T-helper 22 cell (primary cell): ENCODE measurements at places on chromosomes 3 and 15.

DNA sequence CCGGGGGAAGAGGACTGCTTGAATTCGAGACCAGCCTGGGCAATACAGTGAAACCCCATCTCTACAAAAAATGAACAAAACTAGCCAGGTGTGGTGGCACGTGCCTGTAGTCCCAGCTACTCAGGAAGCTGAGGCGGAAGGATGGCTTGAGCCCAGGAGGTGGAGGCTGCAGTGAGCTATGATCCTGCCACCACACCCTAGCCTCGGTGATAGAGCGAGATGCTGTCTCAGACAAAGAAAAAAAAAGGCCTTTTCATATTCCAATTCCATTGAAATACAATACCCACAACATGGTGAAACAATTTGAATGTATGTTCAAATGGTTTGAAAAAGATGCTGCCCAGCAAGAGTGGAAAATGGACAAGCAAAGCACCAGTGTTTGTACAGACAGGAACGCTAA, 61.8 kb upstream of the ZNF148 start:
- no peak for DNase-seq

DNA sequence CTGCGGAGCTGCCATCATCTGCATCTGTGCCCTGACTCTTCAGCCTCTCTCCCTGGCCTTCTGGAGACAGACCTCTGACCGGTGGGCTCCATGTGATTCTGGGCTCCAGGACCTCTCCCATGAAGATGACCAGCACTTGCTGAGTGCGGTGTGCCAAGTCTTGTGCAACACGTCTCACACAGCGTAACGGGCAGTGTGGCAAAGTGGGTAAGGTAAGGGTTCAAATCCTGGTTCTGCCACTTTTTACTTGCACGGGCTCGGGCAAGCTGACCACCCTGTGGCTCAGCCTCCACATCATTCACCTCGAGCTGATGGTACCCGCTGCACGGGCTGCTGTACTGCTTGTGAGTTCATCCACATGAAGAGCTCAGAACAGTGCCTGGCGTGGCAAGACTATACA, 6.5 kb upstream of the SYNM start:
- no peak for DNase-seq

- no peak for DNase-seq
Measured at GRCh38 chr3:165195640-165196576, at the start of gene SLITRK3. TSS of gene SLITRK3 (minus strand) at chr3:165196384. CDS start at chr3:165190830, 5,554 bp downstream.

DNA sequence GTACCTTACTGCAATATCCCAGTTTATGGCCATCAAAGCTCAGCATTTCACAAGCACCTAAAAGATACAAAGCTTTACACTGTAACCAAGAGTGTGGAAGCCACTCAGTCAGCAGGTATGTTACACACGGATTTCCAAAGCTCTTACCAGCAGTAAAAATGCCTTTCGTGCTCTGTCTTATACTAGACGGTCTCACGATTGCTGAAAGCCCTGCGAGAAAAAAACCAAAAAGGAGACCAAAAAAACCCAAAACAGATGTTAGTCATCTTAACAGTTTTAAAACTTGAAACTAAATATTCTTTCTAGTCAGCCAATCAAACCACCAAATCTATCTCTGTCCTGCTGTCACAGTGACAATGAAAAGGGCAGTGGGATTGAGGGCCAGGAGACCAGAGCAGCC, 39.0 kb downstream of the TAMM41 start:
- DNase-seq: no peak

DNA sequence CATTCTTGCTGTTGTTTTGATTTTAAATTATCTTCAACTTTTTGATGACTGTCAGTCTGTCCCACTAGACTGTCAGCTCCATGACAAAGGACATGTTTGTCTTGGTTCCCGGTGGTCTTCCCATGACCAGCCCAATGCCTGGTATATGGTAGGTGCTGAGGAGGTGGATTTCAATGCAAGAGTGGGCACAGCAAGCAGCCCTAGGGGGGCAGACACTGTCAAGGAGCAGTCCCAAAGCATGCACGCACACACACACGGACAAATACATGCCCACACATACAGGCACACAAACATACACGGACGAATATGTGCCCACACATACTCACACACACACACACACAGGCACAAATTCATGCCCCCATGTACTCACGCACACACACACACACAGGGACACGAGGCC, 12.0 kb downstream of the KLF15 start:
- no peak for DNase-seq

- no peak for DNase-seq
Measured at GRCh38 chr3:155791190-155791589, 14.9 kb downstream of the C3orf33 start.

DNA sequence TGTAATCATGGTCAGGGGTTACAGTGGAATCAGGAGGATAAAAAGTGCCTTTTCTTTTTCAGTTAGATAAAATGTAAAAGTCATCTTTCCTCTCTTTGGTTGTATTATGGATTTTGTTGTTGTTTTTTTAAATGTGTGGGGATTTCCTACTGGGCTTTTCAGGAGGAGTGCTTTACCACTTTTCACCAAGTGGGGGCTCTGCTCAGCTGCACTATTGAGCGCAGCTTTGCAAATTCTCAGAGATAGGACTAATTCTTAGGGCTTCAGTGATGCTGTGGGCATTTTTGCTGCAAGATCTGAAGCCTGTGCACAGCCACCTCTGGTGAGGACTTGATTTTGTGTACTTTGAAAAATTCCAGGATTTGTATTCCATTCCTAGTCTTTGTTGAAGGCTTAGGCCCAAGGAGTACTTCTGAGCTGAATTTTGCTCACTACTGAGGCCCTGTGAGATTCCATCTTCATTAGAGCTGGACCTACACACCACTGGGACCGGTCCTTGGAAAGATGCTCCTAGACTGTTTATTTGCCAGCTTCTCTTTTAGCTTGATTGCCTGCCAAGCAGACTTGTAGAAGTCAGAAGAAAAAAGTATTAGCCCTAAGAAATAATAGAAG, 7.5 kb downstream of the GNB5 start:
- DNase-seq: no peak

GRCh38 chr3:13782501-13782900, 97.4 kb downstream of the WNT7A start:
- DNase-seq: no peak

- DNase-seq: no peak
Measured at GRCh38 chr3:172442606-172443005, 5.7 kb downstream of the GHSR start.

DNA sequence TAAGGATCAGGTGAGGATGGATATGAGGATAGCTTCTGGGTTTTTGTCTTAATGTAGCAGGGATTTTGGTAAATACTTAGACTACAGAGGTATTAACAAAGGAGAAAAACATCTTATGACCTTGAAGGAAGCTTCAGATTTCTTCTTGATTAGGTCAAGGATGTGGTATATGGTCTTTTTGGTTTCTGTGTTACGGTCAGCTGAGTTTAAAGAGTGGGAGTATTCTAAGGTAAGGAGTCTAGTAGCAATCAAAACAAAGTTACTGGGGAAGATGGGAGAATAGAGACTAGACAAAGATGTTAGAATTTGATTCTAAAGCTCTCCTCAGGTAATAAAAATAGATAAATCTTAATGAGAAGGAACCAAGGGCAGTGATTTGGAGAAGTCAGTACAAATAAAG, 6.2 kb downstream of the HMG20A start:
- no peak for DNase-seq

- DNase-seq: no peak
Measured at GRCh38 chr3:14202874-14203520, 24.4 kb downstream of the LSM3 start.

DNA sequence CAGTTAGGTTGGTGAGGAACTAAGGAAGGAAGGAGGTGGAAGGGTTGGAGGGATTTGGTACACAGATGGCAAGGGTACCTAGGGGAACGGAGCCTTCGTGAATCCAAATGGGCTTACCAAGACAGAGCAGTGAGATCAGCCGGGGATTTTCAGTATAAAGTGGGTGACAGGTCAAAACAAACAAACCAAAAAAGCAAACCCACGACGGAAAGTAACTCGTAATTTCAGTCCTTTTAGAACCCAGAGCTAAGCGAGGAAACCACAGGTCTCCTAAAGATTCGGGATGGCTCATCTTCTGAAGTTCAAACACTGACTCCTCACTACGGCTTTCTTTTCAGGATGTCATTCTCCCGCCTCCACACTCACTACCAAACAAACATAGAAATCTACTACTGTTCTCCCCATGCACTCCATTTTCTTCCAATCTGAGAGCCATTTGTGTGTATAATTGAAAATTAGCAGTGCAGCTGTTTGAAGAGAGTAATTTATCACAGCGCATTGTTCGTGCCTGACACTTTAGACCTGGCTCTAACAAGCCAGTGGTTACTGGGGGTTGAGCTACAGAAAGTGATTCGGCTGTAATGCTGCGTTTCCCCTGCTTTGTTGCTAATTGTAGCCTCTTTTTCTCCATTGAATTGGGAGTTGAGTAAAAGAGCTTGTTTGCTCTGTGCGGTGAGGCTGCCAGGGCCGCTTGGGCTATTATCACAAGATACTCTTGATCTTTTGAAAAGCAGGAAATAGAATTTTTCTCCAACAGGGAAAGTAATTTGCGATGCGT, 64.7 kb upstream of the CCDC39 start:
- no peak for DNase-seq

- DNase-seq: no peak
Measured at GRCh38 chr3:28891485-28891884, 389.4 kb upstream of the RBMS3 start.

- no peak for DNase-seq
Measured at GRCh38 chr15:98907927-98908471, 99.6 kb downstream of the PGPEP1L start.

DNA sequence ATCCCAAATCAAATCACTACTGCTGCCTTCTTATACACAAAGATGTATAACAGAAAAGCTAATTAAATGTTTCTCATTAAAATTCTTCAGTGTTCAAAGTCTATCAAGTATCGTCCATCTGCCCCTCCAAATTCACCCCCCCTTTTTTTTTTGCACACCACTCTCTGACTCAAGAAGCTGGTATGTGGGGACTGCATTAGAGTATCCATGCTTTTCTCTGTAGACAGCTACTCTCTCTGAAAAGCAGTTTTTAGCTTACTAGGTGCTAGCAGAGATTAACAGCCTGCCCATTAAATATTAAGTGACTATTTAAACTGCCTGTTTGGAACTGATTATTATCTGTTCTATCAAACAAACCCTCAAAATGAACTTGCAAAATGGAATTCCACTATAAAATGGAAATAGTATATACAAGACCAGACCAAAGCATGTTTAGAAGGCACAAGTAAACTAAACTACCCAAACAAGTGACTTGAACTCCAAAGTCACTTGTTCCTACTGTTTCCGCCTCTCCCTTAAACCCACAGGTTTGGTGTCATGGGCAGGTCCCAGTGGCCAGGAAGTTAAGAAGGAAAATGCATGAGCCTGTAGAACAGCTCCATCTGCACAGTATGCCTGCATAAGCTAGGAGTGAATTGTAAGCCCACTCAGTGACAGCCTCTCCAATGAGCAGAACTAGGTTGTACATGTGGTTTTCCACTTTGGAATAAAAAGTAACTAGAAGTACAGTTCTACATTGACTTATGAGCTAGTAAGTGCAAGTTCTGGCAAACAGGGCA, 32.5 kb downstream of the GBE1 start:
- DNase-seq: no peak

- no peak for DNase-seq
Measured at GRCh38 chr3:72462595-72463011, 385.6 kb downstream of the SHQ1 start.

DNA sequence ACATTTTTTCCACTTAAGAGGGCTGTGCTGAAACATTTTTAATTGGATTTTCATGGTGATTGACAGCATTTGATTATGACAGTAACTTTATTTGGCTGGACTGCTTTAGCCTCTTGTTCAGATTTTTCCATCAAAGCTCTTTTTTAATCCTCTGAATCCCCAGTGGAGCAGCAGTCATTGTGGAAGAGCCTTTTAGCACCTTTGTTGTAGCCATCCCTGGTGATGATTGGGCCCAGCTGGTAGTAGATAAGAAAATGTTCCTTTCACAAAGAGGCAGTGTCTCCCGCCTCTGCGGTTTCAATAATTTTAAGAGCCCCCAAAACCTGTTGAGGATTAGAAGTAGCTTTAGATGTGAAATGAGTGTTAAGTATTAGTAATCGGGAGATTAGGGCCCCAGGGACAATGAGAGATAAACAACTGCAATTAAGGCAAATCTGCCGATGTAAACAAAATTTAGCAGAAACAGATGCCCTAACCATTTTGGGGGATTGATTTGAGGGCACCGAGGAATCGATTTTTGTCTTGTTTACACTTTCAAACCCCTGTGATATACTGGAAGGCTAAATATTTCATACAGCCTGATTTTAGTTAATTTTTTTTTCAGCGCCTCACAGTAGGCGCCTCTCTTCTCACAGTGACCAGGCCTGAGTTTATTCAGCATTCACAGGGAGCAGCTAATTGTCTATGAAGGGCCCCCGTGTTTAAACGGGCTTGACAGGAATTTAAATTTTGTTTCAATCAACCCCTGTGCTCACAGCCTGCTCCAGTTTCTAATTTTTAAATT, 43.2 kb upstream of the SKOR1 start:
- DNase-seq: no peak

- DNase-seq: no peak
Measured at GRCh38 chr3:107106316-107106715, 270.9 kb upstream of the CCDC54 start.

GRCh38 chr3:105360003-105360402, 6.7 kb upstream of the ALCAM start:
- no peak for DNase-seq

DNA sequence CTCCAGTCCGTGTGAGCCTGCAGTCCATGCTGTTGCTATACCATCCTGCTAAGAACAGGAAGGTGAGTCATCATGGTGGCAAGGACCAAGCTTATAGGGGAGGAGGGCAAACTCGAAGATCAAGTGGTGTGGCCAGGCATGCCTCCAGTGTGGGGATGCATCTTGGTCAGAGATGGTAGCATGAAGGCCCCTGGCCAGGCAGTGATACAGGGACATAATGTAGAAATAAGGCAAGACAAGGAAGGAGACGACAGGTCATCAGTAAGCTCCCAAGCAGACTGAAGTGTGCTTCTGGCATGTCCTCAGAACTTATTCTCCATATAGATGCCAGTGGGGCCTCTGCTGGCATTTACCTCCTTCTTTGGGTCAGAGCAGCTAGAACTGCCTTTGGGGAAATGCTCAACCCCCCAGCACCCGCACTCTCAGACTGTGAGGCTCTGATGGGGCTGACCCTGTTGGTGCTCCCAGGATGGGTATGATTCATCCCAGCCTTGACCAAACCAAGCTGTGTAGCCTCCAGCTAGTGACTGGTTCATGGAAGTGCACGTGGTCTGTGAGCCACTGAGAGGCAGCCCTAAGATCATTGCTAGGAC, 52.5 kb upstream of the ATP2B2 start:
- DNase-seq: no peak

DNA sequence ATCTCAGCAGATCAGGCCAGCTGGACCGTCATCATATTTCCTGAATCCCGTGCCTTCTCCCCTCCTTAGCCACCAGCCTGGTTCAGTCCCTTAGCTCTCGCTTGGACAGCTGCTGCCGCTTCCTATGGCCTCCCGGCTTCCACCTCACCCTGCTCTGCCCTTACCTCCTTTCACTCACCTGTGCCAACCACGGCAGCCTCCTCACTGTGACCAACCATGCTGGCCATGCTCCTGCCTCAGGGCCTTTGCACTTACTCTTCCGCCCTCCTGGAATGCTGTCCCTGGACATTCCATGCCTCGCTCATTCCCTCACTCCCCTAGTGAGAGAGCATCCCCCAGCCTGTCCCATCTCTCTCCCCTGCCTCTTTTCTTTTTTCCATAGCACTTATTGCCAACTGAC, 19.2 kb downstream of the GRIP2 start:
- no peak for DNase-seq
